CD4-positive, alpha-beta T cell treated with Interleukin-6 at 100 ng/mL for 8 hours (primary cell): ENCODE measurements at places on chromosomes 11 and 22.

DNA sequence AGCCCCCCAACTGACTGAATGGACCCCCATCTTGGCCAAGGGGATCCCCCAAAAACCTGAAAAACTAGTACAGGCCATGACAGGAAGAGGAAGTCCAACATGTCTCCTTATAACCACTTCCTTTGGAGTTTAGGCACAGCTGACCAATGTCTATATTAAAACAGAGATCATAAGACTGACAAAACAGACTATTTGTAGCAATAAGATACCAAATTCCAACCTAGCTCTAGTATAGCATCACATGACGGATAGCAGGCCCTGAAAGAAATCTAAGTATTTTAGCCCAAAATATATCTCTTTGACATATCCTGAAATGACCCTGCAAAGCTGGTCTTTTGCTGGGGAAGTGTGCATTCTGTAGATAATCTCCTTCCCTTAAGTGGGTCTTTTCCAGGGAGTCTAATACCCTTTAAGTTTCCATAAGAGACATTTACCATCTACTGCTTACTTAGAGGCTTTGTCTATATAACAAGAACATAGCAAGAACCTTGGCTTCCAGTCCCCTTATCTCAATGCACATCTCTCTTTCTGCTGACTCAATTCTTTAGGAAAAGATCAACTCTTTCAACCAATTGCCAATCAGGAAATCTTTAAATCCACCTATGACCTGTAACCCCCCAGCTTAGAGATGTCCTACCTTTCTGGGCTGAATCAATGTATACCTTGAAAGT, 34.9 kb upstream of the ACER3 start:
- no peak for DNase-seq

DNA sequence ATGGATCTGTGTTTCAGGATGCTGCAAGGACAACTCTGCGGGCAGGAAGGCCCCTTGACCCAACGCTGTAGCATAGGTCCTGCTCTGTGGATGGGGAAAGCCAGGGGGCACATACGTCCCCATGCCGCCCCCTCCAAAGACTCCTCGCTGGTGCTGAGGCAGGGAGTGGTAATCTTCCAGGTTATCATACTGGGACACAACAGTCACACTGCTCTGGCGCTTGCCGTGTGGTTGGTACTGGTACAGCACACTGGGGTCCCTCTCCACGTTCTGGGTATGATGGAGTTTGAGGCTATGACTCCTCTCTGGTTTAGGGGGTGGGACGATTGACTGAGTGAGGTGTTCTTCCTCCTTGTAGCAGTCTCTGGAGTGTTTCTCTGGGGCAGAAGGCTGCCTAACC, 26.2 kb upstream of the TP53AIP1 start:
- no peak for DNase-seq

- DNase-seq: no peak
Observed at GRCh38 chr11:75376175-75376574, 23.1 kb upstream of the RPS3 start.

- DNase-seq: no peak
Observed at GRCh38 chr11:76185511-76185910, 20.8 kb downstream of the WNT11 start.

- DNase-seq: no peak
Observed at GRCh38 chr11:33930317-33931021, 38.6 kb upstream of the LMO2 start.

- DNase-seq: no peak
Observed at GRCh38 chr11:93712678-93713077, 28.6 kb downstream of the TAF1D start.

DNA sequence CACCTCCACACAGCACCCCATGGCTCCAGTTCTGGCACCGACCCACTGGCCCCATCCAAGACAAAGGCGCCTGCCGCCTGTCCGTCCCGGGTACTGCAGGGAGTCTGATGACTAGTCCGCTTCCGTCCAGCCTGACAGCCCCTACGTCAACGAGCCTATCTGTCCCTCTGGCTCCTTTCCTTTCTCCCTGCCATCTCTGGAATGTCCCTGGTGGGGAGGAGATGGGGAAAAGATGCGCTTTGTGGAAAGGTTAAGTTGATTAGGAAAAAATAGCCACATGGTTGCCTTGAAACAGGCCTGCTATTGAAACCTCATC, 10.4 kb downstream of the PDGFB start:
- DNase-seq: no peak

- no peak for DNase-seq
Observed at GRCh38 chr11:34181251-34181650, 75.8 kb downstream of the NAT10 start.

DNA sequence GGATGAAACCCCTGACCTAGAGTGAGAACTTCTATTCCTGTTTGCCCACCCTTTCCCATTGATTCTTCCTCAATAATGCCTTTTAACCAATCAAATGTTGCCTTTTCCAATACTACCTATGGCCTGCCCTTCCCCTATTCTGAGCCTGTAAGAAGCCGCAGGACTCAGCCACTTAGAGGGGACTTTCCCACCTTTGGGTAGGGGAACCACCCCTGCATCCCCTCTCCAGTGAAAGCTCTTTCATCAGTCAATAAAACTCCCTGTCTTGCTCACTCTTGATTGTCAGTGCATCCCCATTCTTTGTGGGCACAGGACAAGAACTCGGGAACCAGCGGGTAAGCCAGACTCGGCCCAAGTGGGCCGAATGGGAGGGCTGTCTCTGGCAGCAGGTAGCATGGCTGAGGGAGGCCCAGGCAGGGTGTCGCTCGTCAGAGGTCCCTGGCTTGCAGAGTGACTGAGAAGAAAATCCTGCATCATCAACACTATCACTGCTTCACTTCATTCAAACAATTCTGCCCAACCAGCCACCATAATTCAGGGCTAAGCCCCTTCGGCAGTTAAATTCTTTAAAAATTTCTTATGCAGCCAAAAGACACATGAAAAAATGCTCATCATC, 30.4 kb downstream of the LDHAL6A start:
- DNase-seq: no peak

DNA sequence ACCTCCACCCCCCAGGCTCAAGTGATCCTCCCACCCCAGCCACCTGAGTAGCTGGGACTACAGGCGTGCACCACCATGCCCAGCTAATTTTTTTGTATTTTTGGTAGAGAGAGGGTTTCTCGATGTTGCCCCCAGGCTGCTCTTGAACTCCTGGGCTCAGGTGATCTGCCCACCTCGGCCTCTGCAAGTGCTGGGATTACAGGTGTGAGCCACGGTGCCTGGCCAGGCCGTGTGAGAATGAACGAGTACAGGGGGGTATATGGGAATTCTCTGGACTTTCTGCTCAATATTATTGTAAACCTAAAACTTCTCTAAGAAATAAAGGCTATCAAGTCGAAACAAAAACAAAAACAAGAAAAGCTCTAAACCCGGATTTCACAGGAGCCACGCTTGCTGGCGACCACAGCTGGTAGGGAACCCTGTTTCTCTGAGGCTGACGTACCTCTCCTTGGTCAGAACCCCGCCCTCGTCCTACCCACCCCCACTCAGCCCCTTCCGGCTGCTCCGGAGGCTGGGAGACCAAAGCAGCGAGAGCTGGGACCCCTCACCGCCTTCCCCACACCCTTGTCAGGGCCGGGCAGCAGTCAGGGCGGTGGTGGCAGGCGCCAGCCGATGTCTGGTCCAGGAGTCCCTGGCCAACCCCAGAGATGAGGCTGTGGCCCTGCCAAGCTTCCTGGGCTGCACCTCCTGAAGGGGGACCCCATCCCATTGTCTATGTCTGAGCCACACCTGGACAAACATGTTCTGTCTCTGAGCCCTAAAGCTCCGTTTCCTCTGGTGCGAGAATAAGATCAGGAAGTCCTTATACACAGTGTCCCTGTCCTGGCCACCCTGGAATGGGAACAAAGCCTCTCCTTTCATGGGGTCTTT, 52.1 kb downstream of the LINC01488 start:
- DNase-seq: no peak

- no peak for DNase-seq
Observed at GRCh38 chr11:119538753-119539152, 115.8 kb upstream of the THY1 start.

DNA sequence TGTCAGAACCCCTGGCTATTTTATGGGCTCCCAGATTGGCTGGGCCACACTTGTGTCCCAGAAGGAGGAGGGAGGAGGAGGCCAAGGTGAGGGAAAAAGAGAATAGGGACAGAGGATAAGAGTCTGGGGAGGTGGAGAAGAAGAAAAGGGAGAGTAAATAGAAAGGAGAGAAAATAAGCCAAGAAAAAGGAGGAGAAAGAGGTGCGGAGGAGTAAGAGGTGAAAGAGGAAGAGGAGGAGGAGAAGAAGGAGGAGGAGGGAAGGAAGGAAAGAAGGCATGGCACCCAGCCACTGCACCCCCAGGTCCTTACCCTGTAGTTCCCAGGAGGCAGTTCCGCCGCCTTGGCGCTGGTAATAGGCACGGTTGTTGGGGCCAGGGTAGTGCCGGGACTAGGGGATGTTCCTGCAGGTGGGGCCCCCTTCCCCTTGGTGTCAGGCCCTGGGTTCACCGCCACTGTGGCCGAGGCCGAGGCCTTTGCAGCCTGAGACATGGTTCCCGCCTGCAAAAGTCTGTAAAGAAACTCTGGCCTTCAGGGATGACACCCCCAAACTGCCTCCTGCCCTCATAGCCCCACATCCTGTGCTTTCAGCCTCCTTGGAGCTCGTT, 1.9 kb downstream of the CRYBB1 start:
- no peak for DNase-seq

GRCh38 chr22:24156141-24156912, 25.0 kb upstream of the SUSD2 start:
- peak; percentile 39 for DNase-seq

DNA sequence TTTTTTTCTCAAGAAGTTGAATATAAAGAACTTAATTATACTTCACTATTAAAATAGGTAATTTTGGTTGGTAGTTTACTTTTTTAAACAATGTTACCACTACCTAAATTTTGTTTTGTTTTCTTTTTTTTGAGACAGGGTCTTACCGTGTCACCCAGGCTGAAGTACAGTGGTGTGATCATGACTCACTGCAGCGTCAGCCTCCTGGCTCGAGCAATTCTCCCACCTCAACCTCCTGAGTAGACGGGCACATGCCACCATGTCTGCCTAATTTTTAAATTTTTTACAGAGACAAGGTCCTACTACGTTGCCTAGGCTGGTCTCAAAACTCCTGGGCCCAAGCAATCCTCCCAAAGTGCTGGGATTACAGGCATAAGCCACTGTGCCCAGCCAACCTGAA, 17.6 kb downstream of the SPCS2 start:
- no peak for DNase-seq

- no peak for DNase-seq
Observed at GRCh38 chr11:42770444-42771065, 541.2 kb upstream of the API5 start.

- DNase-seq: no peak
Observed at GRCh38 chr11:71472357-71472885, 19.4 kb downstream of the NADSYN1 start.

DNA sequence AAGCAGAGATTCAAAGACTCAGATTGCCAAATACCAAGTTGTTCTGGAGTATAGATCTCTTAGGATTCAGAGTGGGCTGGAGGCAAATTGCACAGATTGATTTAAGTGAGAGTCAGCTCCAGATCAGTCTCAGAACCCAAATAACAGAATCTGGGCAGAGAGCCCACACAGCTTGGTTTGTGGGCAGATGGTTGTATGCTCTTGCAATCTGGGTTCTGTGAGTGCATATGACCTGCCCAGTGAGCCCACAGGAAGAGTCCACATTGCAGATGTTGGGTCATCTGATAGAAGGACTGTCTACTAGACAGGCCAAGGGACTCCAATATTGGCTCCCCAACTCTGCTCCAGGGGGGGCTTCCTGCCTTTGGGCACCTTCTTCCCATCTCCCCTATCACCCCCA, 65.9 kb downstream of the ADAMTS15 start:
- no peak for DNase-seq

- DNase-seq: no peak
Observed at GRCh38 chr11:66665369-66665768, 12.3 kb downstream of the RBM4B start.

GRCh38 chr11:108859510-108859909, 194.6 kb downstream of the DDX10 start:
- no peak for DNase-seq

GRCh38 chr11:66339162-66339675, 3.0 kb upstream of the RIN1 start:
- DNase-seq: no peak

DNA sequence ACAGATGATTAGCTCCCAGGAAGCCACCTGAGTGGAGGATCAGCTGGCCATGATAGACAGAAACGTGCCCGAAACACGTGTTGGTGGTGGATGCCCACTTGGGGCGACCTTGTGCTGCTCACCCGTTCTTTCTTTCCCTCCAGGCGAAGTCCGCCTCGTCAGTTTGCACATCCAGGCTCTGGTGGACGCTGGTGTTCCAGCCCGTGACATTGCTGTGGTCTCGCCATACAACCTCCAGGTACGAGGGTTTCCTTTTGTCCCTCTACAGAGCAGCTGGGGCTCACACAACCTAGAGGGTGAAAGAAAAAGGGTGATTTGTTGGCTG, 30.6 kb downstream of the IGHMBP2 start:
- DNase-seq: no peak

GRCh38 chr22:42544686-42545085, 9.1 kb upstream of the SERHL2 start:
- no peak for DNase-seq

- DNase-seq: no peak
Observed at GRCh38 chr22:46710806-46711205, 27.2 kb downstream of the CERK start.

- no peak for DNase-seq
Observed at GRCh38 chr11:68687311-68687710, 3.0 kb downstream of the GAL start.

DNA sequence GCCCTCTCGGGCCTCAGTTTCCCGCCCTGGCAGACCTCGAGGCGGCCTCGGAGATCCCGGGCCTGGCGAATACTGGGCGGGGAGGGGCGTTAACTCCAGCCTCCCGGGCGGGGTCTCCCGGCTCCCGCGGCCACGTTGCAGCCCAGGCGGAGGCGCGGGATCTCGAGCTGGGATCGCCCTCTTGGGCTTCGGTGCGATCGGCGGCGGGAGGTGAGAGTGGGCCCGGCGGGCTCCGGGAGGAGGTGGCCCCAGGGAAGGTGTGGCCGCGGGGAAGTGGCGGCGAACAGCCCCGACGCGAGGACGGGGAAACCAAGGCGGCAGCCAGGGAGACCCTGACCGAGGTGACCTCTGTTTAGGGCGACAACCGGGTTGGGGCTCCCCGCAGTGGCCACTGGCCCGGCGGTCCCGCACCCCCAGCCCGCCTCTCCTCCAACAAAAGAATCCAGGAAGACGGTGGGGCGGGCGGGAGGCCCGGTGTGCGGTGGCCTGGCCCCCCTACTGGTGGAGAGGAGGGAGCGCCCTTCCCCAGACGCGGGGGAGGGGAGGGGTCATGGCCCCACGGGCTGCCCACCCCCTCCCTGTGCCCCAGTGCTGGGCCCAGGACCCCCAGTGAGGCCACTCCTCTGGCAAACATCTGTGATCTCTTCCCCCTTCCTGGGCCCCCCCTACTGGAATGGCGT, at the start of gene PHETA2:
PHETA2 (plus strand) TSS at position 117 of the 680 bp plus-strand sequence. CDS start 3,046 bp downstream, outside the sequence.
- peak; percentile 53 for DNase-seq
